ENCODE measurements at places on chromosomes 7 and 10.

DNA sequence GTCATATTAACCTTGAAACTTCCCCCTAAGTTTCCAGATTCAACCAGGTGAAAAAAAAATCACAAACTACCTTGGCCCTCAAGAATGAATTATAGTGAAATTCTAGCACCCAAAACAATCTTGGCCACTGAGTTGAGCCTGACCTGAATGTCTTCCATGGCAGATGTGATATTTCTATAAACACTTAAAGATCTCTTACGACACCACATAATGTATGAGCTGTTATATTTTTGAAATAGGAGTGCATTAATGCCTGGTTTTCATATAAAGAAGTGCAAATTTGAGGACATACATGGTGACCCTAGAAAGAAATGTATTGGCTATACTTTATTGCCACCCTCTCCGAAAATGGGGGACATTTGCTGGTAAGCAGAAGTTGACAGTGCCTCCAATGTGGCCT is 584.1 kb upstream of the KCND2 start:
- DNase-seq, result no peak

DNA sequence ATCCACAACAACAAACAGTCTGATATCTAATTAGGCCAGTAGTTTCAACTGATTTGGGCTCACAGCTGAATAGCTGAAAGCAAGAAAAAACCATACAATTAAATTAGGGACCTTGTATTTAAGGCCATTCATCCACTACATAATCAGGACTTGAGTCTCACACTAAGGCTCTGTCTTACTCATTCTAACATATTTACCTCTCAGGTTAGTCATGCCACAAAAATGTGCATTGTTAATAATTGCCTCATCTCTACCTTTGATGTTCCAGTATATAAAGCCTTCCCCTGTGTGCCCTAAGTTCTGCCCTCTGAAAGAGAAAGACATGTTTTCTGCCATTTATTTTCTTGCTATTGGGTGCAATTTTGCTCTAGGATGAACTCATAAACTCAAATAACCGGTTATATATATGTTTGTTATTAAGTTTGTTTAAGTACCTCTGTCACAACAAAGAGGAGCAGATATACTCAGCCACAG is 5.3 kb upstream of the C1GALT1 start:
- DNase-seq, result no peak

- DNase-seq, result no peak
These were observed 190.0 kb downstream of the CFTR start for GRCh38 chr7:117669818-117670217.

DNA sequence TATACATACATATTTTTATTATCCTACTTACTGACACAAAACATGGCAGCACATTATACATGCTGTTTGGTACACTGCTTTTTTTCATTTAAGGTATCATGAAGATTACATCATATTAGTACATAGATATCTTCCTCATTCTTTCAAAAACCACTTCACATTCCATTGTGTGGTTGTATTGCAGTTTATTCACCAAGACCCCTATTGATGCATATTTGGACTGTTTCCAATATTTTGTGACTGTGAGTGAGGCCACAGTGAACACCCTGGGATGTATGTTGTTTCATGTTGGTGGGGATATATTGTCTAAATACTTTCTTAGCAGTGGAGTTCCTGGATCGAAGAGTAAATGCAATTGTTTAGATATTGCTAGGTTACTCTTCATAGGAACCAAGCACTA is 39.0 kb downstream of the TFAM start:
- DNase-seq, result no peak

- no peak for DNase-seq
These were observed 153.3 kb downstream of the LRRTM3 start for GRCh38 chr10:67079126-67079525.

DNA sequence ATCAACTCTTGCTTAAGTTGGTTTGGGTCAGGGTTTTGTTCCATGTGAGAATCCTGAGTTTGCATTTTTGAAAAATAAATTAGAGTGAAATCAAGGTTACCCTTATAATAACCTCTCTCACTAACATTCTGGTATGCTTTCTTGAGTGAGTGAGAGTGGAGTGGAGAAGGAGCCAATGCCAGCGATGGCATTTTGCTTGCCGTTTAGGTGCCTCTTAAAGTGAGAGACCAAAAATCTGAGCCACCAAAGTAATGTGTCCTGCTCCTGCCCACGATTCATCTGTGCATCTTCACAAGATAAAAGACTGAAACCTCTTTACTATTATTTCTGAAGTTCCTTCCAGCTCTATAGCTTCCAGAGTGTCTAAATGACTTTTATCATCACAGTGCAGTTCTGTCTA is 23.4 kb upstream of the XPNPEP1 start:
- DNase-seq, result no peak
